CD8-positive, alpha-beta T cell (primary cell): ENCODE measurements at places on chromosomes 12 and 14. TPM values are rescaled to one million over a fixed set of nuclear protein-coding genes. Genes with fewer than 3 reads are reported as not detected.

ARMH4 gene
- not detected for total RNA-seq

PTCSC3 gene
- not detected for total RNA-seq

CELA1 gene
- 0.79 TPM for total RNA-seq

DAD1 gene
- 27.2 TPM for total RNA-seq

CYP46A1 gene
- total RNA-seq = 0.19 TPM

DHRS4L2 gene
- 7.6 TPM for total RNA-seq

SLC38A4 gene
- not detected for total RNA-seq

SERPINA4 gene
- not detected for total RNA-seq

NRXN3 gene
- not detected for total RNA-seq

CMKLR1 gene
- not detected for total RNA-seq

SERPINA5 gene
- not detected for total RNA-seq

ANG gene
- total RNA-seq = 0.33 TPM

KCNJ8 gene
- total RNA-seq = not detected

PLBD2 gene
- total RNA-seq = 9.2 TPM

APOF gene
- not detected for total RNA-seq

RAB3IP gene
- total RNA-seq = 14.8 TPM

PNP gene
- 62.1 TPM for total RNA-seq

SYNJ2BP gene
- 6.5 TPM for total RNA-seq

TOMM20L gene
- total RNA-seq = not detected

CLEC4A gene
- total RNA-seq = 0.75 TPM

LIN7A gene
- not detected for total RNA-seq

GUCY2C gene
- total RNA-seq = not detected

PAX9 gene
- not detected for total RNA-seq

KCNK13 gene
- not detected for total RNA-seq

NEUROD4 gene
- not detected for total RNA-seq

LRRC43 gene
- 0.38 TPM for total RNA-seq

ACSM4 gene
- not detected for total RNA-seq

HOXC12 gene
- total RNA-seq = not detected

SRRM4 gene
- total RNA-seq = not detected

LTBP2 gene
- total RNA-seq = 0.81 TPM

VPS33A gene
- 13.1 TPM for total RNA-seq

HCAR1 gene
- not detected for total RNA-seq

RHOJ gene
- total RNA-seq = not detected

DCN gene
- total RNA-seq = not detected

CLEC2A gene
- total RNA-seq = not detected

SIX6 gene
- total RNA-seq = not detected

KIF5A gene
- total RNA-seq = 0.69 TPM

AQP2 gene
- total RNA-seq = not detected

ZNF891 gene
- total RNA-seq = 5.2 TPM

BDKRB2 gene
- not detected for total RNA-seq

ATL1 gene
- 1.4 TPM for total RNA-seq
